Globus pallidus (tissue), 1 donor: ENCODE measurements at places on chromosomes 7 and 10.
A peak's percentile ranks its signal among the peaks of the same experiment; 100 is the strongest.

DNA sequence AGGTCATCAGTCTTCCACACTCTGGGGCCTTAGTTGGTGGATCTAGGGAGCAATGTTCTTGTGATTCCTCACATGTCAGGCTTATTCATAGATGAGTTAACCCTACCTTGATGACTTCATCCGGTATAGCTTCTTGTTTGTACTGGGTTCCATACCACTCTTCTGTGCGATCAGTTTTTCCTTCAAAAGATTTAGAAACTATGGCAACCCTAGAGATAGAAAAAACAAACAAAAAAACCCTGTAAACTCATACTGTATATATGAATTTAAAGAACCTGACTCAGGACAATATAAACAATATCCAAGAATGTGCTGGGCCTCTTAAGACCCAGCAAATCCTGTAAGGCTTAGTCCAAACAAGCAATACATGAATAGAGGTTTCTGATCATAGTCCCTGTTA, 83.5 kb downstream of the IDE start:
- DNase-seq, result no peak

DNA sequence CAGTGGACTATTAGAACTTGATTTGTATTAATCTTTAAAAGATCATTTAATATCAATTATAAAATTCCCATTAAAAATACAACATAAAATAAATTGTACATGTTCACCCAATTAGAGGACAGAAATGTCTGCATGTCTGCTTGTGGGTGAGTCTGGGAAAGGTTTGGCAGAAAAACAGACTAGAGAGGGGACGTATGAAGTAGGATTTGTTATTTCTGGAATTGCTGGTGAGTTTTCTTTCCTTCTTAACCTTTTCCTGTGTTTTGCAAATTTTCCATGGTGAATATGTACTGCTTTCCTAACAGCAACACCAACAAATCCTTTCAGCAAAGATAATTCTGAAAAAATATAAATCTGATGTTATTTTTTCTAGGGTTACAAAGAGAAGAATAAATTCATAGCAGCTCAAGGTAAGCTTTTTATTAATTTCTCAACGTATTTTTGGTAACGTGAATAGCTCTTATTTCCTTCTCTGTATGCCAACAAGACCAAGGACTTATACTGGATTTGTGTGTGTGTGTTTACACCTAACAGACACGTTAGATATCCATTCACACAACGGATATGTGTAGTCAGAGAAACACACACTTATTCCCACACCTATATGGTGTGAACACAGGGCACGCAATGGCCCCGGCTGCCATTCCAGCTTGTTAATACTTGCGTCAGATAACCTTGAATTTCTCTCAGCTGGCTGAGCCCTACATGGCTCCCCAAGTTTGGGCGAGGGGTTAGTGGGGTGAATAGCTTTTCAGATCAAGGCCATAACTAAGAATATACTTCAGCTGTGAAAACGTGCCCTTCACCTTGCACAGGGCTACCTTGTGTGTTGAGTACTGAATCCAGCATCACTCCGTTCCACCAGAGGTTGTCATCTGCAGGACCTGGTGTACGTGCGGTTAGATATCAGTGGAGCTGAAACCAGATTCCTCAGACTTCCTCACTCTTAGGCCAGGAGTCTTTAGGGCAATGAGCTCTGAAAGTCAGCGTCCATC, 64.6 kb downstream of the MKI67 start:
- no peak for DNase-seq

DNA sequence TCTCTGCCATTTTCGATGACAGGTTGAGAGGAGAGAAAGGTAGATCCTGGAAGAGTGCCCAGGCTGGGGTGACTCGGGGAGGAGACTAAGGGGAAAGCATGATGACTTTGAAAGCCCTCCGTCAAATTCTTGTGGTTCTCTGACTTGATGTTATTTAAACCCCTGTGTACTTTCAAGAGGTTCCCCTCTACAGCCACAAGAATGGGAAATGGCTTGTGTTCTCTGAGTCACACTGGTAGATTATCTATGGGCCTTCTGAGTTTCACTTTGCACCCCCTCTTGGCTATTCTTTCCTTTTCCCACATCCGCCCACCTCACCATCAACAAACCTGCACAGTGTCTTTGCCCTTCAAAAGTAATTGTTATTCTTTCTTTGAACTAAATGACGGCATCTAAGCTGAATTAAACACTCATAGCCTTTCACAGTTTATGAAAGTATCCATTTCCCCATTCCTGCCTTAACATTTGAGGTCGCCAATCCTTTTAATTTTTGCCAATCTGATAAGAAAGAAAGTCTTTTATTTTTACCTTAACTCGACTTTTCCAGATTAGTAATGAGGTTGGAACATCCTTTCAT, 24.1 kb downstream of the PRF1 start:
- no peak for DNase-seq

DNA sequence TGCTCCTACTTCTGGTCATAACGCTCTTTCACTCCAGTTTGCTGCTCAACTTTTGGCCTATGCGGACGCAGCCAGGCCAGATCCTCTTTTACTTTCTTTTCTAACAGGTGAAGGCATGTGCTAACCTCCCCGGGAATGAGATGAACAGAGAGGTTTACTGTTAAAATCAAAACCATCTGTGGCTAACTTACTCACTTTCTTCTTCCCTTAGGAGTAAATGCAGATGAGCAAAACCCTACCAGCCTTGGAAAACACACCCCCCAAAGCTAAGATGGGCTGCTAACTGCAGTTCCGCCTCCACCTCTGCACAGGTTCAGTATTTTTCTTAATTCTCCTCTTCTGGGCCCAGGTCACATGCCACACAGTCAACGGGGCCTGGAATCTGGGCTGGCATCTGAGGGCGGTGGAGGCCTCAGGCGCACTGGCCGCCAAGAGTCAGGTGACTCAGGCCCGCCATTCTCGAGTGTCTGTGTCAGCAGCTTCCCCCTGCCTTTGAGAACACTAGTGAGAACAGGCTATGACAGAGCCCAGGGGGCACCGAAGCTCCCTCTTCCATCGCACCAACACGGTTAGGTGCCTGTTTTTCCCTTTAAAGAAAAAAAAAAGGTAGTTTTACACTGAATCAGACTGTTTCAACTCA, 11.1 kb downstream of the FAM53B start:
- DNase-seq, result no peak

DNA sequence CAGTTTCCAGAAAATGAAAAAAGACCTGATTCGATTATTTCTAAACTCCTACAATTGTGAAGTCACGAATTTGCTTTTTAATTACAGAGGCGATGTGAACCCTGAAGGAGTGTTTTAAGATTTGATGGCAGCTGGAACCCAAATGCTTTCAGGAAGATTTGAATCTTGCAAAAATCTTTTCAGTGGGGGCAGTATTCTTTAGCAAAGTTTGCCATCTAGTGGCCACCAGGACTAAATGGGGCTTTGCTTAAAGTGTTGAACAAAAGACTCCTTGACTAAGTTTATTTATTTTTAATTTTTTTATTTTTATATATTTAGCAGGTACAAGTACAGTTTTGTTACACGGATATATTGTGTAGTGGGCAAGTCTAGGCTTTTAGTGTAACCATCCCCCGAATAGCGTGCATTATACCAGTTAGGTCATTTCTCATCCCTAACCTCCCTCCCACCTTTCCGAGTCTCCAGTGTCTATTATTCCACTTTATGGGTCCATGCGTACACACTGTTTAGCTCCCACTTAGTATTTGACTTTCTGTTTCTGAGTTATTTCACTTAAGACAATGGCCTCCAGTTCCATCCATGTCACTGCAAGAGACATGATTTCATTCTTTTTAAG, 98.8 kb downstream of the CACNB2 start:
- DNase-seq, result peak; percentile 36

DNA sequence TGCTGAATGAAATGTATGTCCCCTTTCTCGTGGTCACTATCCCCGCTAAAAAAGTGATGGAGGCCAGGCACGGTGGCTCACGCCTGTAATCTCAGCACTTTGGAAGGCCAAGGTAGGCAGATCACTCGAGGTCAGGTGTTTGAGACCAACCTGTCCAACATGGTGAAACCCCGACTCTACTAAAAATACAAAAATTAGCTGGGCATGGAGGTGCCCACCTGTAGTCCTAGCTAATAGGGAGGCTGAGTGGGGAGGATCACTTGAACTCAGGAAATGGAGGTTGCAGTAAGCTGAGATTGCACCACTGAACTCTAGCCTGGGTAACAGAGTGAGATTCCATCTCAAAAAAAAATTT, 91.4 kb upstream of the MKLN1 start:
- DNase-seq, result no peak

GRCh38 chr10:116737627-116738327, 4.6 kb downstream of the HSPA12A start:
- DNase-seq, result peak; percentile 47

GRCh38 chr10:103715430-103715829, 139.9 kb downstream of the SH3PXD2A start:
- DNase-seq, result no peak

DNA sequence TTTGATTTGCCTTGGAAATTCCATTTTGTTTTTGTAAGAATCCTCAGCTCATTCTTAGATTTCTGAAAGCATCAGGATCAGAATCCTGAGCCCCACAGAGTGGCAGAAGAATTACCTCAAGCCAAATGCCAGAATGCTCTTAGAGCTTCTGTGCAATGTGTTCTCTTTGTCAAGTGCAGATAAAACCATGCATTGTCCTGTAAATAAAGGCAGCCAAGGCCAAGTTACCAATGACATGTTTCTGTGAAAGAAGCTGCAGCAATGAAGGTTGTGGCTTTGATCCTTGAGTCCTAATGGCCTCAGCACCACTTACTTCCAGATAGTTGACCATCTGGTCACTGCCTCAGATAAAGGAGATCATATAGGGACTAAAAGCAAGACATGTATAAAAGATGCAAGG, 343.3 kb upstream of the AKR1E2 start:
- no peak for DNase-seq

DNA sequence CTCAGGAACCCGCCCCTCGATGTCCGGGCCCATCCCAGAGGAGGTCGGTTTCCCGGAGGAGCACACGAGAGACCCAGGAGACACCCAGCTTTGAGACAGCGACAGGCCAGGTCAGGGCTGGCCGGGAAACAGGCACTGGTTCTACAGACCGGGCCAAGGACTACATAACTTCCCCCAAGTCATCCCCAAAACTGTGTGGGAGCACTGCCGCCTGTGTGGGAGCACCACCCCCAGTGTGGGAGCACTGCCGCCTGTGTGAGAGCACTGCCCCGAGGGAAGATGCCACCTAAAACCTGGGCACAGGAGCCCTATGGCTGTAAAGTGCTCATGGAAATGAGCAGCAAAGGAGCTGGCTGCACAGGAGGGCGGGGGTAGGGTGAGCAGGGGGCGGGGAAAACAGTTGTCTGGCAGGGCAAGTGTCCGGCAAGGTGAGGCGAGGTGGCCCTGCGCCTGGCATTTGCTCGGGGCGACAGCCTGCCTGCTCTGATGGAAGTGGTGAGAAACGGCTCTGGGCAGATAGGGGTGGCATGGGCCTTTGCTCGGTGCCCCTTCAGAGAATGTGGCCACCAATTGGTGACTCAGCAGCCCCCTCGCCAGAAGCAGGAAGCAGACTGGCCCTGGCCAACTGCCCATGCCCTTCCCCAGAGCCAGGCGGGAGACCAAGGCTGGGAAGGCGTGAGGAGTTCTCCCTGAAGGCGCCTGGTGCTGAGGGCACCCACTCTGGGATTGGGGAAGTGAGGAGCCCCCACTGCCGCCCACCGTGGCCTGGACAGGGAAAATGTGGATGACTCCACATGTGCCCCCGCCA, 26.2 kb downstream of the PAPOLB start:
- DNase-seq, result no peak

DNA sequence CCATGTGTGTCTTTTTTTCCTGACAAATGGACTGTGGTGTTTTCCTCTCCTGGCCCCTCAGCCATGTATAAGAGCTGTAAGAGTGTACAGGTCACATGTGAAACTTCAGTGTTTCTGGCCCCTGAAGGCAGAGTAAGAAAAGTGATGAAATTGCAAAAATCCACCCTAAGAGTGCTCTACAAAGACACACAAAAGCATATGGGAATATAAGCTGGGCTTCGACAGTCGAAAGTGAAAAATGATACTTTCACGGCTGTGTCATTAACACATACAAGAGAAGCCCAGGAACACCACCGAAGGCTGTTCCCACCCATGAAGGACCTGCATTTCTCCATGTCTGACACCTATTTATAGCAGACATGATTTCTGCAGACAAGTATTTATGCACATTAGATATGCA, 192.2 kb downstream of the PARD3 start:
- DNase-seq, result no peak

GRCh38 chr7:106840342-106840741, 24.7 kb upstream of the PIK3CG start:
- no peak for DNase-seq

- no peak for DNase-seq
These were observed 258.8 kb downstream of the SNX10 start for GRCh38 chr7:26550492-26550891.

DNA sequence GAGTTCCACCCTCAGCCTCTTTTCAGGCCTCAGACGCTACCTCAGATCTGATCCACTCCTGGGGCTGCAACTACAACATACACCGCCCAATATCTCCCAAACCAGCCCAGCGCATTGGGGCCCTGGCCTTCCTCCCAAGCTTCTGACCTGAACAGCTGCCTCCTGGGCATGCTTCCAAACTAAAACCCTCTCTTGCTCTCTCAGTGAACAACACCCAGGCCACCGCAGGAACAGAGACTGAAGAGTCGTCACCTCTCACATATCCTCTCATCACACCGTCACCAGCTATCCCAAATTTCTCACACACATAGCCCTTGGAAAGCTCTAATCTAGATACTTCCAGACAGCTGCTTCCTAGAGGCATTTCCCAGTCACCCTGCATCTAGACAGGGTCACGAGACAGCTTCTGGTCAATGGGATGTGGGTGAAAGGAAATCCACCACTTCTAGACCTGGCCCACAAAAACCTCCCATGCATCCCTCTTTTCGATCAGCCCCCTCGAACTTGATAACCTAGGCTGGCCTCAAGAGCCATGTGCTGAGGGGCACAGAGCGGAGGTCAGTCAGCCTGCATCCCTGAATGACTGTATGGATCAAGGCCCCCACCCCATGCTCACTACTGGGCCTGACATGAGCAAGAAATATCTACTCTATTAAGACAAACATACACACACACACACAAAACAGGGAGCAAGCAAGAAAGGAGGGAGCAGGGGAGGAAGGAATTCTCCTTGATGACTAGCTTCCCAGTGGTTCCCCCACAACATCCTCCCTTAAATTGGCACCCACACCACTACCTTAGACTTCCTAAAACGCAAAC, 1.8 kb downstream of the PARP12 start:
- peak; percentile 14 for DNase-seq

- DNase-seq, result no peak
These were observed 318.5 kb downstream of the WDR37 start for GRCh38 chr10:1374511-1375345.

GRCh38 chr7:137930581-137930980, 71.3 kb downstream of the CREB3L2 start:
- DNase-seq, result no peak

- no peak for DNase-seq
These were observed 24.5 kb upstream of the KCTD7 start for GRCh38 chr7:66604198-66604597.

DNA sequence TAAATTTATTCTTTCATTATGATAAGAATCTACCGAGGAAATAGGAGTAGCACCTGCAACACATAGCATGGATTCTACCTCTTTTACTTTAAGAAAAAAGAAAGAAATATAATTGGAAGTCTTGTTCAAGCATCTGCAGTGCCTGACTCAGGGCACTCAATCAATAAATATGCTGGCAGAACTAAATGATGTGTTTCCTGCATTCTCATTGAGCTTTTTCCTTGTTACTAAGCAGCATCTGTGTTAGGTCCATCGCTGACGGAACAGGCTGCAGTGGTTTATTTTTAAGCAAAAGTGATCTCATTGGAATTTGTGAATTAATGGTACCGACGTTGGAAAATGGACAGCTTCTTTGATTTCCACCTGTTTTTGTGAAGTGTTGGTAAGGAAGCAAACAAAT, 417.5 kb downstream of the DPP6 start:
- no peak for DNase-seq

GRCh38 chr10:78964952-78965633, 103.7 kb upstream of the ZMIZ1 start:
- DNase-seq, result peak; percentile 89
